Right ventricle myocardium superior (tissue), 1 donor: ENCODE measurements at places on chromosomes 7 and 10. TPM values are rescaled to one million over a fixed set of nuclear protein-coding genes. Genes with fewer than 3 reads are reported as not detected.
A peak's percentile ranks its signal among the peaks of the same experiment; 100 is the strongest.

- peak; percentile 47 for DNase-seq
Observed at GRCh38 chr7:130733931-130734814, at the start of gene KLF14. Gene KLF14 (minus strand): TSS chr7:130734207. CDS start chr7:130734033, 174 bp downstream.

DNA sequence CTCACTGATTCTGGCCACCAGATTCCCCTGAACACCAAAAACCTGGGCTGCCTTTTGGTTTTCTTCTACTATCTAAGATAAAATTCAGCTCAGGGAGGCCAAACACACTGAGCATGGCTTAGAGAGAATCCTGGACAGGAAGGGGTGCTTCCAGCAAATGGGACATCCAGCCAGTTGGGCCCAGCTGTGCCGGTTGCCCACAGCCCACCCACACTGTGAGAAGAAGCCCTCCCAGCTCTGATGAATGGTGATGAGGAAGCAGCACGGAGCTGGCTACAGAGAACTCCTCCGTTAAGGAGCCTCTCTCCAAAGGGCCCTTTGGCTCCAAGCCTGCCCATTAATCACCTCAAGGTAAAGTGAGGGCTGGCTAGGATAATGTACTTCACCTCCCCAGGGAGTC lies 15.9 kb downstream of the LRRC18 start:
- no peak for DNase-seq

GRCh38 chr10:70458329-70459060 lies 17.0 kb upstream of the NODAL start:
- peak; percentile 86 for DNase-seq

GRCh38 chr10:7804741-7805140 lies 13.6 kb upstream of the TAF3 start:
- no peak for DNase-seq

- peak; percentile 73 for DNase-seq
Observed at GRCh38 chr10:5951167-5951711, 26.1 kb downstream of the IL15RA start.

The ZNF467 gene
- total RNA-seq, result 5.2 TPM

GRCh38 chr7:47543714-47544113 lies 38.2 kb downstream of the TNS3 start:
- DNase-seq, result no peak

The WIPF3 gene
- total RNA-seq, result 5.5 TPM

The WDR86 gene
- 0.48 TPM for total RNA-seq

DNA sequence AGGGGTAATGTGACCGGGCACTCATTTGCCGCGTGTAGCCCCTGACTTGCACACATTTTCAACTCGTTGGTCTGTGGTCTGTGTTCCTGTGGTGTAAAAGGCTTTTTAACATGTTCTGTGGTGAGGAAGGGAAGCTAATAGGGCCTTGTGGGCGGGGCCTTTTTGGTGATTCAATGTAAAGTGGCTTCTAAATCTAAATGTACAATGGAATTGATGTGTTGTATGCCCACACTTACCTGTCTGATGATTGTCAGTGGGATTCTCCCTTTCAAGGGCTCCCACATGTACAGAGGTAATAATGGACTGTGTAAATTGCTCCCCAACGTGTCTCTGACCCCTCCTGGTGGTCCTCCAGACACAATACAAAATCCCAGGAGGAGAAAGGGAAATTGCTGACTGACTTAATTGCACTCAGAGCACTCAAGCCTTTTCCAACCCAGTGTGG lies 43.1 kb upstream of the GATAD1 start:
- DNase-seq, result no peak

The ACBD7 gene
- total RNA-seq, result not detected

GRCh38 chr7:87427288-87427687 lies 48.2 kb downstream of the ABCB4 start:
- DNase-seq, result no peak

DNA sequence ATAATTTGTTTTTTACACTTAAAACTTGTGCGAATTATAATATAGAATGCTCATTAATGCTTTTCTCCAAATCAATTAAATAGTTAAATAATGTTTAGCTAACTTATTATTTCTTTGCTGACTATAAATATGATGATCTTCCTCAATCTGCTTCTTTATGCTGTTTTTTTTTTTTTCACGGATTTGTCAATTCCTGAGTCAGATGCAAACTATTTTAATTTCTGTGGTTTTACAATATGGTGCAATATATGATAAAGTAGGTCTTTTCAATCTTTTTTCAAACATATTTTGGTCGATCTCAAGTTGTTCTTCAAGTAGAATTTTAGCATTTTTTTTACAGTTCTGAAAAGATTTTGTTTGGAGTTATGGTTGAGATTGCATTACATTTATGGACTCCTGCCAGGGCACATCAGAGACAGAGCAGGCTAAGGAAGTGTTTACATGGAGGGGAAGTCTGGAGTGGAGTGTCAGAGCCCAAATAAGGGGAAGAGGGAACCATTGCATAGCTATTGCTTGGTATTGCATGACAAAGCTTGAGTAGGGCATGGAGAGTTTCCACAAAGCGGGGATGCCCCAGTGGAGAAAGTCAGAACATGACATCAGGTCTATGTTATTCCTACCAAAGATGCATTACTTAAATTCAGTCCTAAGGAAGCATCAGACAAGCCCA lies 204.4 kb downstream of the OTUD1 start:
- no peak for DNase-seq

The SPDYE8 gene
- total RNA-seq, result not detected

The PKD1L1 gene
- total RNA-seq, result 1.9 TPM

DNA sequence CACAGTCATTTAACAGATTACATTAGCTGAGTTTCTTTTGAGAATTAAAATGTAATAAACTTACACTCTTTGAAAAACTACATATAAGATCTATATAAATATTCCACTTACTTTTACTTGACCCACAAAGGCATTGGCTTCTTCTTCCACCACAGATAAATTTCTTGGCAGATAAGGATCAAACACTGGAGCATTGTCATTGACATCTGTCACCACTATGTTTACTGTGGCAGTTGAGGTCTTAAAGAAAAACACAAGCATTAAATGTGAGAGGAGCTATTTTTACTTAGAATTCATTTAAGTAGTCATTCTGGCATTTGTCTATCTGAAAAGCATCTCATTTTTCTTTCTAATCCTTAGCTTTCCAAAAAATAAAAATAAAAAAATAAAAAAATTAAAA lies 734.4 kb downstream of the PCDH15 start:
- DNase-seq, result no peak

- DNase-seq, result no peak
Observed at GRCh38 chr7:104982308-104983075, 31.5 kb upstream of the KMT2E start.

- DNase-seq, result no peak
Observed at GRCh38 chr7:19690736-19691135, 18.1 kb downstream of the POLR1F start.

GRCh38 chr7:133572843-133573242 lies 320.0 kb downstream of the EXOC4 start:
- DNase-seq, result no peak

The HOXA9 gene
- not detected for total RNA-seq

GRCh38 chr10:104255311-104255981 lies 754 bp downstream of the GSTO1 start:
- DNase-seq, result no peak

GRCh38 chr7:64599359-64599758 lies 36.5 kb upstream of the ZNF680 start:
- DNase-seq, result no peak

The TMEM273 gene
- 28.5 TPM for total RNA-seq

- DNase-seq, result no peak
Observed at GRCh38 chr10:112605063-112605462, 158.0 kb downstream of the VTI1A start.

The AKAP9 gene
- 44.0 TPM for total RNA-seq

DNA sequence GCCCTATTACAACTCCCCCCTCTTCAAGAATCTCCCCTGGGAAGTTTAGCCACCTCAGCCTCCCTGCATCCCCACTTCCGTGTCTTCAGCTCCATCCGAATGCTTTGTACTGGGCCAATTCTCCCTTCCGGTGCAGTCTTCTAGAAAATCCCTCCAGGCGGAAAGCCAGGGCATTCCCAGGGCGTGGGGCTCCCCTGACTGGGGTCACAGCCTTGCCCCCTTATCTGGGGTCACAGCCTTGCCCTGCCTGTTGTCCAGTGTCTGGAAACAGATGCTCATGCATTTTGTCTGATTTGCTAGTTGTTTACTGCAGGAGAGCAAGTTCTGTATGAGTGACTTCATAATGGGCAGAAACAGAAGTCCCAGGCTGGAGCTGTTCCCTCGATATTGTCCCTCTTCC lies 112.5 kb upstream of the TCERG1L start:
- DNase-seq, result no peak

DNA sequence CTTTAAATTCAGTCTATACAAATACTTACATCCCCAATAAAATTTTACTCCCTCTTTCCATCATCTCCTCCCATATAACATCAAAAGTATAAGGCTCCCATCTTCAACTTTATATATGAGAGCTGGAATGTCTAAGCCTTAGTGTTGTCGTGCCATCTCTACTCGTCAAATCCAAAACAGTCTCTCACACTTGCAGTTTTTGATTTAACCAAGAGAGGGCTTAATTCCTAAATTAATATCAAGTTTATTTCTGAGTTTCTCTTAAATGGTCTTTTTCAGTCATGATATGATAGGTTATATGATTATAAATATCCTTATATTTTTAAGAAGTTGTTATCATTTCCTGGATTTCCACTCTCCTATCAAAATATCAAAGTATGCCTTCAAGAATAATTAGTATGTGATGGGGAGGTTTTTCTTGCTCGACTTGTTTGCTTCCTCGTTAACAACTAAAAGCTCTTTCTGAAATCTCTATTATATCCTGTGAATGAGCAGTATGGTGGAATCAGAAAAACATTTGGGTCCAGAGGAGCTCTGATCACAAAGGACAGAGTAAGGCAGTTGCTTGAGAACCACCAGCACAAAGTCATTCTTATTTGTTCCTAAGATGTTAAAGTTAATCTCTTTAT lies 12.5 kb upstream of the LIPK start:
- DNase-seq, result no peak

The IDI2 gene
- 0.16 TPM for total RNA-seq

The LRRC18 gene
- total RNA-seq, result not detected

DNA sequence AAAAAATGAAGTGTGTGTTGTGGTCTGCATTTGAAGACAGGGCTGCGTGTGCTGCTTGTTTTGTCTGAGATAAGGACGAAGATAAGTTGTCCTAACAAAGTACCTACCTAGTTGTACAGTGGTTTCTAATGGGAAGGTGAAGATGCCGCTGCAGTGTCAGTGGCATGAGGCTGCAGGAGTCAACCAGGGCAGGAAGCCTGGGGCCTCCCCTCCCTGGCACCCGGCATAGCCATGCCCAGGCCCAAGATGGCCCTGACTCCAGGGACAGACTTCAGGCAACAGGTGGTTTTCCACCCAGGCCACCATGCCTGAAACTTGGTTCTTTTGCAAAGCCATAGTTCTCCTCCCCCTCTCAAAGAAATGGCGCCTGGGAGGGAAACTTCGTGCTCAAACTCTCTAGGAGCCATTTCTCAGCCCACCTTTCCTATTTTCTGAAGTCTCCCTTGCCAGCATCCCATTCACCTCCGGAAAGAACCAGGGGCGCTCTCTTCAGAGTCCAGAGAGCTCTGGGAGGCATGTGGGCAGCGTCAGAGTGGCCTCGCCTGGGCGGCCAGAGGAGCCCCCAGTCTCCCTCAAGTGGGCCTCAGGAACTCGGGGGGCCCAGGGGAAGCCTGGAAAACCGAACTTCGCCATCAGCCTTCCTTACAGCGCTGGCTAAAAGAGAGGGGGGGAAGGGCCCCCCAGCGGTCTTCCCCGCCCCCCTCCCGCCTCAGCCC lies 2.1 kb upstream of the KAT6B start:
- no peak for DNase-seq

The SLC26A3 gene
- total RNA-seq, result not detected

GRCh38 chr10:101355072-101355706 lies 1.2 kb downstream of the BTRC start:
- DNase-seq, result no peak

DNA sequence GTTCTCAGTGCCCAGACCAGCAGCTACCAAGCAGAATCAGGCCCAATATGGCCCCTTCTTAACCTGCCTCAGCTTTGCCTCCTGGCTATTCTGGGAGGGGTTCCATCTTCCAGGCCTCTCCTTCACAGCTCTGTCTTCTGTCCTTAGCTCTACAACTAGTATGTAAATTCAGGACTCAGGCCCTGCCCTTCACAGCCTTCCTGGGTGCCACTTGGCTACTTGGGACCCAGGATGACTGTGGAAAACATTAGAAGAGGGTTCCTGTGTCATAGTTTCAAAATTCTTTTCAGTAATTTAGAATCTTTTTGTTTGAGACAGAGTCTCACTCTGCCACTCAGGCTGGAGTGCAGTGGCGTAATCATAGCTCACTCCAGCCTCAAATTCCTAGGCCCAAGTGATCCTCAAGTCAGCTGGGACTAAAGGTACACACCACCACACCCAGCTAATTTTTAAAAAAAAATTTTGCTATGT lies 33.2 kb upstream of the PAPSS2 start:
- DNase-seq, result no peak

The AKR1B15 gene
- total RNA-seq, result not detected

The LRRC17 gene
- total RNA-seq, result 1.0 TPM

The DRGX gene
- total RNA-seq, result not detected

The ZPBP gene
- total RNA-seq, result not detected

The MYL7 gene
- total RNA-seq, result 2,290 TPM

DNA sequence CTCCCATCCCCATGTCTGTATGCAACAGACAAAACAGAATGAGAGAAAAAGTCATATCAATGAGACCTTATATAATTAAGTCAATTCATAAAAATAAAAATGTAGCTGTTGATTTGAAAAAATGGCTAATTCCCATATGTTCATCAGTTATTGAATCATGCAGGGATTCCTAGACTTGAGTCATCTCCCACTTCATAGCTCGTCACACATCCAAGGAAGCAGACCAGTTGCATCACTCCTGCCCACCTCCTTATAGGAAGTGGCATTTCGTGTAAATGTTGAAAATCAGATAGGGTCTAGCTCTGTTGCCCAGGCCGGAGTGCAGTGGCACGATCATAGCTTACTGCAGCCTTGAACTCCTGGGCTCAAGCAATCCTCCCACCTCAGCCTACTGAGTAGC lies 56.1 kb upstream of the SH2B2 start:
- peak; percentile 2 for DNase-seq

The TRPV5 gene
- not detected for total RNA-seq

The PALD1 gene
- total RNA-seq, result 4.6 TPM

DNA sequence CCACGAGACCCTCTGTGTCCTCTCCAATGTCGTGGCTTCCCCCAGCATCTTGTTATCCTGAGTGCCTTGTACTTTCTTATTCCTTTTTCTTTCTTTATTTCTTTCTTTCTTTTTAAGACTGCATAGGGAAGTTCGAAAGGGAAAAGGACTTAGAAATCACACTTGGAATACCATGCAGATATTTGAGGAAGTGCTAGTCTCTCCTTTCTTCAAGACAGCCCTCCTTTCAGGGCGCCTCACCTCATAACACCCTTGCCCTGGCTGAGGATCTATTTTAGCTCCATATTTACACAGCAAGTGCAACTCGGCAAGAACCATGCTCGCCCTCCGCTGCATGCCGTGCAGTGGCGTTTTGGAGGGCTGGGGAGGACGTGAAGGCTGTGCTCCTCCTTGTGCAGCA lies 232.3 kb upstream of the GLI3 start:
- DNase-seq, result no peak
